ENCODE measurements at places on chromosomes 2 and 18. TPM values are rescaled to one million over a fixed set of nuclear protein-coding genes. Genes with fewer than 3 reads are reported as not detected.

SAG gene
- not detected for total RNA-seq

GATA6 gene
- 0.17 TPM for total RNA-seq

CTAGE1 gene
- total RNA-seq = not detected

- H3K27me3 ChIP-seq = no peaks in the 10 kb centered on the region
- no peaks in the 10 kb centered on the region for H3K36me3 ChIP-seq
- H3K27ac ChIP-seq = no peak overlapping the region
Observed at GRCh38 chr18:34506198-34506597, 203.9 kb upstream of the DTNA start.

DNA sequence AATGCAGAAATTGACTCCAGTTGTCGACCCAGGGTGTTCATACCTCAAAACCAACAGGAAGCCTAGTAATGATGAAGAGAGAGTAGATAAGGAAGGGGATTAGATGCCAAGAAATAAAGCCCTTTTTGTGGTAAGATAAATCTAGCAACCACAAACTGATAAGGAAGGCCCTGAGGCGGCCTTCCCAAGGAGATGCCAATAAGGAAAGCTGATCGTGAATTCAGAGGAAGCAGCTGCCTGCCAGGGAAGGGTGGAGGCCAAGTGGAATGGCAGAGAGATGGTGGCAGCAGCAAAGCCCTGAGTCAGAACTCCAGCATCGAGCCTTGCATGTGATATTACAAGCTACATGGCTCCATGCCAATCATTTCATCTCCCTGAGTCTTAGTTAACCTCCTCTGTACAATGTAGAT lies 126.3 kb downstream of the IRS1 start:
- H3K4me3 ChIP-seq = no peak overlapping the region
- H3K4me1 ChIP-seq = peaks cover 3% of the 10 kb centered on the region
- H3K27ac ChIP-seq = peak overlapping the region; percentile 69
- no peaks in the 10 kb centered on the region for H3K36me3 ChIP-seq

- H3K4me1 ChIP-seq = no peaks in the 10 kb centered on the region
- H3K27me3 ChIP-seq = no peaks in the 10 kb centered on the region
- H3K36me3 ChIP-seq = peaks cover 13% of the 10 kb centered on the region
- H3K4me3 ChIP-seq = no peak overlapping the region
Observed at GRCh38 chr2:203407496-203407895, 79.3 kb downstream of the ABI2 start.

DNA sequence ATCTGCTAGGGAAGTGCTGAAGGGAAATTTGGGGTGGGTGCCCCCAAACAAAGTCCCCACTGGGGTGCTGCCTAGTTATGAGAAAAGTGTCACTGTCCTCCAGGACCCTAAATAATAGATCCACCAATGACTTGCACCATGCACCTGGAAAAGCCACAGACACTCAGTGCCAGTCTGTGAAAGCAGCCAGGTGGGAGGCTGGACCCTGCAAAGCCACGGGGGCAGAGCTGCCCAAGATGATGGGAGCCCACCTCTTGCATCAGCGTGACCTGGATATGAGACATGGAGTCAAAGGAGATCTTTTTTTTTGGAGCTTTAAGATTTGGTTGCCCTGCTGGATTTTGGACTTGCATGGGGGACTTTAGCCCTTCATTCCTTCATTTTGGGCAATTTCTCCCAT lies 431.6 kb downstream of the ERBB4 start:
- DNase-seq = no peak
- no peak overlapping the region for H3K4me3 ChIP-seq
- H3K4me1 ChIP-seq = no peaks in the 10 kb centered on the region
- H3K36me3 ChIP-seq = no peaks in the 10 kb centered on the region

Measured in activated naive CD8-positive, alpha-beta T cell treated with anti-CD3 and anti-CD28 coated beads, Interleukin-2, amount 10 ng/mL, durations not matched to agents 7 days and 5 days (primary cell).